ENCODE measurements at places on chromosomes 1 and 21. TPM values are rescaled to one million over a fixed set of nuclear protein-coding genes. Genes with fewer than 3 reads are reported as not detected.

The LRRC38 gene
- total RNA-seq = 7.4 TPM

The CDC42 gene
- total RNA-seq = 259 TPM

The UBXN10 gene
- 5.3 TPM for total RNA-seq

The TLR5 gene
- total RNA-seq = 6.5 TPM

The MAP1LC3C gene
- total RNA-seq = 1.9 TPM

The FAM78B gene
- 2.5 TPM for total RNA-seq

The SLC9C2 gene
- not detected for total RNA-seq

The RHBDL2 gene
- total RNA-seq = 1.5 TPM

The SPRR1A gene
- total RNA-seq = not detected

The PTPRU gene
- 35.8 TPM for total RNA-seq

The LRRC71 gene
- total RNA-seq = 0.35 TPM

The WDR77 gene
- total RNA-seq = 24.2 TPM

The CASQ1 gene
- total RNA-seq = 103 TPM

The TEDDM1 gene
- total RNA-seq = not detected

The KRTAP19-3 gene
- total RNA-seq = not detected

The RAD54L gene
- 6.7 TPM for total RNA-seq

The HCRTR1 gene
- 0.35 TPM for total RNA-seq

The ZFP69B gene
- total RNA-seq = 2.9 TPM

The RNF186 gene
- total RNA-seq = 0.18 TPM

The OR10Z1 gene
- not detected for total RNA-seq

The C1orf146 gene
- total RNA-seq = not detected

The NFASC gene
- total RNA-seq = 24.3 TPM

The TSPEAR gene
- total RNA-seq = 0.53 TPM

The KLF18 gene
- not detected for total RNA-seq

The DENND2C gene
- 5.8 TPM for total RNA-seq

The FCMR gene
- 2.5 TPM for total RNA-seq

The PGLYRP3 gene
- total RNA-seq = not detected

The ADPRS gene
- total RNA-seq = 30.0 TPM

The PODN gene
- 6.5 TPM for total RNA-seq

The ARTN gene
- 2.7 TPM for total RNA-seq

The KRTAP7-1 gene
- not detected for total RNA-seq

The TNFRSF1B gene
- total RNA-seq = 25.0 TPM

The LCE1E gene
- not detected for total RNA-seq

The CD164L2 gene
- total RNA-seq = 0.35 TPM

The EPHA10 gene
- total RNA-seq = 0.12 TPM

The CD48 gene
- total RNA-seq = 5.5 TPM

The SPRR4 gene
- total RNA-seq = not detected

The ELAPOR1 gene
- 2.1 TPM for total RNA-seq

The ATP6V0B gene
- 93.0 TPM for total RNA-seq

The HENMT1 gene
- 6.2 TPM for total RNA-seq

Measured in metanephros (tissue), 2 donors.